ENCODE measurements at places on chromosomes 1 and 21. TPM values are rescaled to one million over a fixed set of nuclear protein-coding genes. Genes with fewer than 3 reads are reported as not detected.

The DENND2D gene
- polyA plus RNA-seq, result 225 TPM

The SLAMF8 gene
- polyA plus RNA-seq, result 3.0 TPM

The FAM72A gene
- 0.28 TPM for polyA plus RNA-seq

The TRIM58 gene
- polyA plus RNA-seq, result 0.12 TPM

The GBP7 gene
- not detected for polyA plus RNA-seq

Measured in naive thymus-derived CD8-positive, alpha-beta T cell (primary cell).